Esophagus mucosa (tissue), 1 donor: ENCODE measurements at places on chromosomes 7 and 10. TPM values are rescaled to one million over a fixed set of nuclear protein-coding genes. Genes with fewer than 3 reads are reported as not detected.

GRCh38 chr7:74598558-74598957, 59.0 kb upstream of the GTF2I start:
- peak; percentile 58 for ATAC-seq

DNA sequence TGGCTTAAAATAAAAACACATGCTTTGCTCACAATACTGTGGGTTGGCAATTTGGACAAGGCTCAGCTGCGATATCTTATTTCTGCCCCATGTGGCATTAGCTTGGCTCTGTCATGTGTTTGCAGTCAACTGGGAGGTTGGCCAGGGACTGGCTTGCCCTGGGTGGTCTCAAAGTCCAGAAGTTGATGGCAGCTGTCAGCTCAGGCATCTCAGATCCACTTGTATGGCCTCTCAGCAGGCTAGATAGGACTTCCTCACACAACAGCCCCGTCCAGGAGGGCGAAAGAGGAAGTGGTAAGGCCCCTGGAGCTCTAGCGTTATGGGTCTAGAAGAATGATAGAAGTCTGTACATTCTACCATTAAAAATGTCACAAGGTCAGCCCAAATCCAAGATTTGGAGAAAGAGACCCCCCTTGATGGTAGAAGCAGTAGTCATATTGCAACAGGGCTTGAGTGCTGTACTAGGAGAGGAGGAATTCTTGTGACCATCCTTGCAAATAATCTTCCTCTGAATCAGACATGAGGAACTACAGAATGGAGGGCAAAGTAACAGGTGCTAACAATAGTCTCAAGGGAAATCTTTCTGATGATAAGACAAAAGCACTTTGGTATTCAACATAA, 166.2 kb downstream of the FAM107B start:
- no peak for ATAC-seq

GRCh38 chr7:149285603-149286002, 23.6 kb downstream of the ZNF783 start:
- ATAC-seq = no peak

DRGX gene
- not detected for total RNA-seq

MUC3A gene
- total RNA-seq = 0.16 TPM

DNA sequence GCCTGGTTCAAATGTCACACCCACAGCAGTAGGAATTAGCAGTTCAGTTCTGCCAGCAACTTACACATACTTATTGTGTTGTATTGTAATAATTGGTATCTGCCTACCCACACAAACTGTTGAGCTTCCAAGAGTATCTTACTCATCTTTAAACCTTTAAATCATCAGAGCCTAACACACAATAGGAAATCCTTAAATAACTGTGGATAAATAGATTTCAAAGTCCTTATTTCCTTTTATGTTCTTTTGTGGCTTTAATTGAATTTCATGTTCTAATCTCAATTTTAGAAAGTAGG, 3.9 kb downstream of the CASD1 start:
- no peak for ATAC-seq

DNA sequence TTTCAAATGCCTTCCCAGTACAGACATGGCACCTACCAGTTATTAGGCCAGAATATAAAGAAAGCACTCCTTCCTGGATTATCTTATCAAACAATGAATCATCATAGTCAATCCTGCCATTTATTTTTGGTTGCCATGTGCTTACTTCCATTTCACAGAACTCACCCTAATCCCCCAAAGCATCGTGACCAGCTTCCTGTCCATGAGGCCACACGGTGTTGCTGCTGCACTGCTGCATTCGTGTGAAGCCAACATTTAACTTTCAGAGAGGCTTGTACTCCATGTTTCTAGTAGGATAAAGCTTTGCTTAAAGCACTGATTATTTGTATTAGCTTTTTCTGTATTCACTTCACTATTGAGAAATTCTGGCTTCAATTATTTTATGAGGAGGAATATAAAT, 14.4 kb downstream of the COL28A1 start:
- ATAC-seq = no peak

- ATAC-seq = no peak
Observed at GRCh38 chr7:129793506-129794310, 159.1 kb downstream of the UBE2H start.

DNA sequence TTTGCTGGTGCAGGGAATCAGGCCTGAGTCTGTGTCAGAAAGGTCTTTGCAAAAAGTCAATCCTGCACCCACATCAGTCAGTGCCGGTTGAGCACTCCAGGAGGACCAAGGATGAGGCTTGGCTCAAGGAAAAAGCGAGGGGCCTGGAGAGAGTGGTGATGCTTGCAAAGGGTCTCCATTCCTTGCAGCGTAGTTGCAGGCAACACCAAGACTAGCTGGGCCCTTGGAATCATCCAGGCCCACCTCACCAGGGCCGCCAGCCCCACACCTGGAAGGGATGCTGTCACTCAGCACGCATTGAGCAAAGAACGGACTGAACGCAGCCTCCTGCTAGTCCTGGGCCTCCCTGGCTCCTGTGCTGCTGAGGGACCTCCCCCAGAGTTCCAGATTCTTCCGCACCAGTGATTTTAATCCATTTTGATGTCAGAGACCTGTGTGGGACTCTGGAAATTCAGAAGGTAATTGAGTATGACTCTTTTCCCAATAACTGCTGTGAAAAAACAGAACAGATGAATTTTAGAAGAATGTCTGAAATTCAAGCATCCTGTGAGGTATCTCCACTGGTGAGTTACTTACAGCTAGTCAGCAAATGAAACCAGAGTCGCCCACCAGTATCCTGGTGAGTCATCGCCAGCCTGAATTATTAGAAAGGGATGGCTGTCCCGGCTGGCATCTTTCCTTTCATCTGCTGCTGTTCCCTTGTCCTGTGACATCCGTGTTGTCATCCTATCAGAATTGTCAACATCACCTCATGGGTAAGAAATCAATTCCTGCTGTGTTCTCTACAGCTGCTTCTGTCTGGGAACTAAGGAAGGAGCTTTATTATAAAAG, 150.8 kb upstream of the NPS start:
- no peak for ATAC-seq

COL13A1 gene
- 0.92 TPM for total RNA-seq

- no peak for ATAC-seq
Observed at GRCh38 chr7:73507556-73507955, 14.5 kb downstream of the BAZ1B start.
